Progenitor cell of endocrine pancreas (in vitro differentiated cells): ENCODE measurements at places on chromosomes 7 and 10. TPM values are rescaled to one million over a fixed set of nuclear protein-coding genes. Genes with fewer than 3 reads are reported as not detected.

- DNase-seq, result no peak
- peaks cover 4% of the 10 kb centered on the region for H3K27me3 ChIP-seq
- H3K4me1 ChIP-seq, result no peaks in the 10 kb centered on the region
Observed at GRCh38 chr7:157329447-157329846, 7.4 kb upstream of the DNAJB6 start.

DNA sequence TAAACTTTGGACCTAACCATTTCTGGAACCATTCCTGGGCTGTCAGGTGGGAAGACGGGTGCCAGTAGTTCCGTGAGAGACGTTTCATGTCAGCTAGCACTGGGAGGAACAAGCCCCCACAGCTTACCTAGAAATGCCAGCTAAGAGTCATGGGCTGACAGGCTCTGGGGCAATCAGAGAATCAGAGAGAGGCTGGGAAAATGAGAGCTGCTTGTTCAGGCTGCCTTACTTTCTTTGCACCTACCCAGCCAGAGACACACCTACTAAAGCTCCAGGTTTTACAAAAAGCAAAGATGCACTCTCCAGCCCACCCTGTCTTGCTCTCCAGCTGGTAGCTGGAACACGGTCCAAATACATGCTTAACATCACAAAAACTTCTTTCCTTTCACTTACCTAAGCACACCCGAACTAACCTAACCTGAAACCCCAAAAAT, 688 bp downstream of the PTN start:
- H3K27ac ChIP-seq, result no peak overlapping the region
- H3K27me3 ChIP-seq, result peaks cover 43% of the 10 kb centered on the region
- no peaks in the 10 kb centered on the region for H3K36me3 ChIP-seq
- no peak for DNase-seq

DNA sequence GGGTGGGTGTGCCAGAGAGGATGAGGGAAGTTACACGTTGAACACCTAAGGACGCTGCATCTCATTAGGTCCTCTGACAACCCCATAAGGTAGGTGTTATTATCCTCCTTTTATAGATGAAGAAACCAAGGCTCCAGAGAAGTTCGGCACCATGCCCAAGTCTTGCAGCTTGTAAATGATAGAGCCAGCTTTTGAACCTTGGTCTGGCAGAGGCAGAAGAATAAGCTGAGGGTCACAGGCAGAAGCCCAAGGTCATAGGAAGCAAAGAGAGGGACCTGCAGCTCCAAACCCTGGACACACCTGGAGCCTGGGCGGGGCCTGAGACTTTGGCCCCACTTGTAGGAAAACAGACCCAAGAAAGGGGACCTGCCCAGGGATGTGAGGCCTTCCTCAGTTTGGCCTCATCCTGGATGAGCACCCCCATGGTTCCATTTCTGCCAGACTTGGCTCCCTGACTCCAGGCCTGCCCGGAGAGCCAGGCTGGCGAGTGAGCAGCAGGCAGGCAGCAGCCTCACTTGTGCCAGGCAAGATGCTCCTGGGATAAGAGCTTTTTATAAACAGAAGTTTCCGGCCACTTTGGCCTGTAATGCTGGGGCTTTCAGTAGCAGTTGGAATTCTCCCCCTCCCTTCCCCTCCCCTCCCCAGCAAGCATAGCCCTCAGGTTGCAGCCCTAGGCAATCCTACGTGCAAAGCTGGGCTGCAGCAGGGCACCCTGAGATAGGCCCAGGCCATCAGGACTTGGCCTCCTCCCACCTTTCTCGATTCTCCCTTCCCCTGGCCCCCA, 2.4 kb downstream of the KCNH2 start:
- peak overlapping the region; percentile 60 for H3K4me3 ChIP-seq
- no peaks in the 10 kb centered on the region for H3K36me3 ChIP-seq
- H3K27ac ChIP-seq, result peak overlapping the region; percentile 24
- DNase-seq, result no peak

GRCh38 chr7:132430861-132431822, 145.1 kb downstream of the PLXNA4 start:
- H3K4me3 ChIP-seq, result no peak overlapping the region
- peaks cover 25% of the 10 kb centered on the region for H3K27me3 ChIP-seq
- no peak overlapping the region for H3K27ac ChIP-seq
- H3K36me3 ChIP-seq, result no peaks in the 10 kb centered on the region
- DNase-seq, result no peak

- H3K4me3 ChIP-seq, result no peak overlapping the region
- no peaks in the 10 kb centered on the region for H3K36me3 ChIP-seq
- no peak for DNase-seq
- peaks cover 5% of the 10 kb centered on the region for H3K4me1 ChIP-seq
Observed at GRCh38 chr10:12975266-12975665, 26.2 kb downstream of the CCDC3 start.

HMX3 gene
- total RNA-seq, result not detected in 2 replicates

DNA sequence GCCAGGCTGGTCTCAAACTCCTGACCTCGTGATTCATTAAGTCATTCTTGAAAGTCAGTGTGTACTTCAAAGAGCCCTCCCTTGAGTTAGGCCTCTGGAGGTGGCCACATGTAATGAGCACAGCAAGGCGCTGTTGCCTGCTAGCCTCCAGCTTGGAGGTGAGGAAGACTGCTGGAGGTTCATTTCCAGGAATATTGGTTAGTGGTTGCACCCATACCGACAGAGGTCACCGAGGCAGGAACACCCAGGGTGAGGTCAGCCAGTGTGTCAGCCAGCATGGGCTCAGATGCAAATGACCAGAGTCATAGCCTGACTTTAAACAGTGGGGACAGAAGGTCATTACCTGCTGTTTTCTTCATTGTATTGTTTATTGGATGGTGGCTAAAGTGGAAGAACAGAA, 85.0 kb downstream of the PLPP4 start:
- H3K27ac ChIP-seq, result no peak overlapping the region
- no peaks in the 10 kb centered on the region for H3K27me3 ChIP-seq
- peaks cover 4% of the 10 kb centered on the region for H3K4me1 ChIP-seq
- H3K36me3 ChIP-seq, result no peaks in the 10 kb centered on the region
- DNase-seq, result no peak
